ENCODE measurements at places on chromosomes 6 and 20.

DNA sequence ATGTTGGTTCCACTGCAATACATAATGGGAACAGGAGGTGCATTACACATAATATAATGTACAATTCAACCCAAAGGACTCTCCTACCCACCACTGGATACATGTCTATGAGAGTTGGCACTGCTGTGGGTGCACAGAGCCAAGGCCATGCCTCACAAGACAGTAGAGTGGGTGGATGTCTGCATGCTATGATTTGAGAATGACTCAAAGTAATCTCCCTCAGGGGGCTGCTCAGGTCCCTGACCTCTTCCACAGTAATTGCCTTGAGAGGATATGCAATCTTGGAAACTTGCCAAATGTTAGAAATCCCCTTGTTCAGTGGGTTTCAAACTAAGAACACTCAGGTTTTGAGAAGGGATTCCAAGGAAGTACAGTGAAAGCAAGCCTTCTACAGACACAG lies 79.0 kb downstream of the ANKEF1 start:
- peak; percentile 73 for DNase-seq

- DNase-seq: no peak
Measured at GRCh38 chr20:57408536-57409233, 17.5 kb downstream of the RBM38 start.

GRCh38 chr6:115969930-115970273 lies 90.8 kb downstream of the FRK start:
- no peak for DNase-seq

- DNase-seq: no peak
Measured at GRCh38 chr6:139343052-139343750, 31.2 kb downstream of the CITED2 start.

GRCh38 chr20:62938105-62938888 lies at the start of gene GID8:
GID8 (plus strand) TSS chr20:62938147; CDS start chr20:62941503, 3,356 bp downstream.
- DNase-seq: no peak

- DNase-seq: no peak
Measured at GRCh38 chr6:150925976-150926375, 60.5 kb downstream of the MTHFD1L start.
